Stimulated activated CD4-positive, alpha-beta T cell treated with anti-CD3 and anti-CD28 coated beads, Interleukin-1b, Interleukin-23, amount 100 ng/mL, for 24 hours (primary cell): ENCODE measurements at places on chromosomes 1 and 21.

DNA sequence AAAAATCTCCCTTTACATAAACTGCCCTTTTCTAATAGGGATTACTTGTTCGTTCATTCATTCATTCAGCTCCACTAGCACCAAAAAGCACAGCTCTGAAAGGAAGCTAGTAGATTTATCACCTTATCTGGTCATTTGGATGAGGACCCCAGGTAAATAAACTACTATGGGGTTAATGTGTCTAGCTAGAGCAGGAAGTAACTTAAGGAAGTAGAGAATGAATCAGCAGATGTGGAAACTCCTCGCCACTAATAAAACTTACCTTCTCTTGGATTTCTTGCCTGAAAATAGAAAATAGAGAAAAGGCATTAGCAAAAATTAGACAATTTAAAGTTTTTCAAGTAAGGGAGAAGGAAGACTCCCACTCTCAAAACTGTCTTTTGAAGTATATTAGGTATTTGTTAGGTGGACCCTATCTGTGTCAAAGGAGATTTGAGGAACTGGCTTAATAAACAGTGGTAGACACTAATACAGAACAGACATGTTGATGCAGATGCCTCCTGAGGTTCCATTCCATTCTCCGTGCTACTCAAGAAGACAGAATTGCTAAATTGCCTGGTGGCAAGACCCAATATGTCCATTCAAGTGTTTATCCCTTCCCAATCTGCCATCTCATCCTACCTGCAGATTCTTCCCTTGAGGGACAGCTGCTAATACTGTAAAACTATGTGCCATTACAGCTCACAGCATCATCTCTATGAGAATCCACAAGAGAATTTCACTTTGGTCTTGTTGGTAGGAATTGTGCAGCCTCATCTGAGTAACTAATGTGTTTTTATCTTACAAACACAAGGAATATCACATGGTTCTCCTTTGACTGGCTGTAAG lies 14.9 kb downstream of the SELL start:
- no peak for DNase-seq

DNA sequence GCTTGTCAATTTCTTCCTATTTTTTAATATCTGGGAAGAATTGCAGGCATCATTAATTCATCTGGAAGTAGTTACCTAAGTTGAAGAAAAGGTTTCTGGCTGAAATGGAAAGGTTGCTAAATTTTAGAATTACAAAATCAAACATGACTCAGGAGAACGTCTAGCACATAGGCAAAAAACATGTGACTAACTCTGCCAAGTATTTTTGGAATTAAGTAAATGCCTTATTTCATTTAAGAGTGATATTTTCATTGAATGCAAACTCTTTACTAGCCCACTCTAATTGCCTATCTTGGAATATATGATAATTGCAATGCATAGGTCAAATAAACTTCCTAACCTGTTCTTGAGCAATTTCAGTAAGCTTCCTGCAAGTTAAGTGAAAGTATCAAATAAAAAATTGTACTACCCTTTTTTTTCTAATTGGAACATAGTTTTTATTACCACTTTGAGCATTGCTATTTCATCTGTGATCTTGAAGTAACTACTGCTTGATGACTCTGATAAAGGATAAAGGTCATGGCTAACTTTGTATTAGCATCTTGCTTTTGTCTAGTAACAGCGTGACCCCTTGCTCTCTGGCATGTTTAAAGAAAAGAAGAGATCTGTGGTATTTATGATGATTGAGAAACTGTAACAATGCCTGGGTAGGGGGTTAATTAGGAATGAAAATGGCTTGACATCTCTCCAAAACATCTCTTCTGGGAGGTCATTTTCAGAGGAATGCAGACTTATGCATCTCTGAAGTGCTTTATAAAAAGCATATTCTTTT lies 208.3 kb upstream of the NCAM2 start:
- no peak for DNase-seq

DNA sequence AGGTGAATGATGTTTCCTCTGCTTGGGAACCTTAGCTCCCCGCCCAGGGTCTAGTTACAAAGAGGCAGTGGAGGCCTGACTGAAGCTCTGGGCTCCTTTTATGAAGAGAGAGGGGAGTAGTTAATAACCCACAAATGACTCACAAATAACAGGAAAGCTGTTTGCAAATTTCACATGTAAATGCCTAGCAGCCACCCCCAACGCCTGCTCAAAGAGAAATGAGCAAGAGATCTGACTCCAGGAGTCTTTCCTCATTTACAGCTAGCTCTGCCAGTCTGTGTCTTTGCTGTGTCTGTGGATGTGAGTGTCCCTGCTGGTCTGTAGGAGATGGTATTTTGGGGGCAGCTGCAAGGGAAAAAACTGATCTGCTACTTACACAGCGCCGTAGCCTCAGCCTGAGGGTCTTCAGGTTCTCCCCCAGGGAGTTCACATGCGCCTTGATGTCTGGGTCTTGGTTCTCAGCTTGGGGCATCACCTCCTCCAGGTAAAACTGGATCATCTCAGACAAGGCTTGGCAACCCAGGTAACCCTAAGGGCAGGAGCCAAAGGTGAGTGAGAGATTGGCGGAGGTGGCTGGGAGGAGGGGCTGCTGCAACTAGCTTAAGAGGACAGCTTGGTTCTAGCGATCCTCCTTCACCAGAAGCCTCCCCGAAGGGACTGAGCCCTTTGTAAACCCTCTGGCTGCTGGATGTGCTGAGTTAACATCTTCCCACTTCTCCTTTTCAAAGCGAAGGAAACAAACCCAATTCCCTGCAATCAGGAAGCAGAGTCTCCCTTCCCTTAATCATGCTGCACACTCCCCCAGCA lies at the start of gene IL19:
Gene IL19, plus strand, starts transcription at position 243 of the 807 bp plus-strand sequence. CDS start 65,890 bp downstream, outside the sequence.
- DNase-seq, result no peak

DNA sequence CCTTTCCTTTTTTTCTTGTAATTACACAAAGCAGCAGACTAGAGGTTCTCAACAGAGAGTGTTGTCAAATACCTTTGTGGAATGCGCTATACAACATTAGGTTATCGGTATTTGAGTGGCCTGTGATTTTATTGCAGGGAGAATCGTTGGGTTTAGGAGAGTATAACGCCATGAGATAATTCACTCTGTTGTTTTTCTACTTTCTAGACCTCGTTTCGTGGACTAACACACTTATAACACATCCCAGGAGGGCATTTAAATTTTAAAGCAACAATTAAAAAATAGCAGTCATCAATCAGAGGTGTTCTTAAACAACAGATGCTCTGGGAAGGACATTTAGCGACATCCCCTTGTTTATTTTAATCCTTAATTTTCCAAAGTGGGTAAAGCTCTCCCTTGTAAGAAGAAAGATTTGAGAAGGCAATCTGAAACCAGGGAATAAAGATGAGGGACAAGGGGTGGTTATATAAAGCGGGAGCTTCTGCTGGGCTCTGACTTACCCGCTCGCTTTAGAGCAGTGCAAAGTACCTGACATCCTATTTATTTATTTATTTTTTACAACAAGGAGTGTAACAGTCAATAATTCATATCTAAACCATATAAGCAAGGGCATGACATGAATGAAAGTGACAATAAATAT lies 4.9 kb downstream of the PBX1 start:
- no peak for DNase-seq

DNA sequence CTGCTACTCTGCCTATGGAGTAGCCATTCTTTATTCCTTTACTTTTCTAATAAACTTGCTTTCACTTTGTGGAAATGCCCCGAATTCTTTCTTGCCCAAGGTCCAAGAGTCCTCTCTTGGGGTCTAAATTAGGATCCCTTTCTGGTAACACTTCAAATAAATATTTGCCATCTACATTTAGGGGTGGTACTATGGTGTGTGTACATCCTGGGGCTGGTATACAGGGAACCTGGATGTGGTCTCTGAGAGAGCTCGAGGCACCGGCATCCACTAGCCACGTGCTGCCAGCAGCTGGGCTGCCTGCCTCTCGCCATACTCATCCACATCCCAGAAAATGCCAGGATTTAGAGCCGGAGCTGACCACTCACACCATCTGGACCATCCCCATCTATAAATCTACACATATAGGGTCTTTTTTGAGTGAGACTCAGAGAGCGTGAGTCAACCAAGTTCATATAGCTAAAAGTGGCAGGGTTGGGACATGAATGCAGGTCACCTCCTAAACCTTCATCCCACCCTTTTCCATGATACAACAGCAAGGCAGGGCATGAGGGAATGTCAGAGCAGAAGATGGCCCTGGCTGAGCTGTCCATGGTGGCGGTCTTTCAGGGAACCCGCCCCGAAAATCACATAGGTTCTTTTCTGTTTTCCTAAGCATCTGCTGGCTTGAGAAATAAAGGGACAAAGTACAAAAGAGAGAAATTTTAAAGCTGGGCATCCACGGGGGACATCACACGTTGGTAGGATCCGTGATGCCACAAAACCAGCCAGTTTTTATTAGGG lies 76.6 kb upstream of the F3 start:
- DNase-seq, result no peak

DNA sequence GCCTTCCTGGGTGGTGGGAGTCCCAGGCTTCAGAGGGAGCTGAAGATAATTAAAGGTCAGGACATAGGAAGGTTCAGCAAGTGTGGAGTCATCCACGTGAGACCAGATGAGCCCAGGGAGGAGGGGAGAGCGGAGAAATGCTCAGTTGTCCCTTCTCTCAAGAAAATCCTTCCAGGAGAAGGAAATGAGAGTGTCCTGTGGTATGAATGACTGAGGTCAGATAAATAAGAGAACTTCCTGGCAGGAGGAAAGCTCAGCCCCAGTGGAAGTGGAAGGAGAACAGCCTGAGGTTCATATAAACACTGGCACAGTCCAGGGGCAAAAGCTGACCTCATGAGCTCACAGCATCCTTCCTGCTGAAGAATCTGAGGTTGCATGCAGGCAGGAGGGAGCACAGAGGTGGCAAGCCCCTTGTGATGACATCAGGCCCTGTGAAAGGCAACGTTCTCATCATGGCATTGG lies 97.6 kb downstream of the NAV1 start:
- no peak for DNase-seq

GRCh38 chr1:165828669-165829329 lies 1.4 kb downstream of the UCK2 start:
- peak; percentile 2 for DNase-seq
